ENCODE measurements at places on chromosomes 5 and 9.

GRCh38 chr9:106653213-106653612 lies 209.8 kb upstream of the ZNF462 start:
- no peak for DNase-seq

- DNase-seq: no peak
These were observed 664.0 kb downstream of the NR2F1-AS1 start for GRCh38 chr5:92917044-92917443.

GRCh38 chr9:83441390-83441789 lies 96.8 kb downstream of the FRMD3 start:
- DNase-seq: no peak

DNA sequence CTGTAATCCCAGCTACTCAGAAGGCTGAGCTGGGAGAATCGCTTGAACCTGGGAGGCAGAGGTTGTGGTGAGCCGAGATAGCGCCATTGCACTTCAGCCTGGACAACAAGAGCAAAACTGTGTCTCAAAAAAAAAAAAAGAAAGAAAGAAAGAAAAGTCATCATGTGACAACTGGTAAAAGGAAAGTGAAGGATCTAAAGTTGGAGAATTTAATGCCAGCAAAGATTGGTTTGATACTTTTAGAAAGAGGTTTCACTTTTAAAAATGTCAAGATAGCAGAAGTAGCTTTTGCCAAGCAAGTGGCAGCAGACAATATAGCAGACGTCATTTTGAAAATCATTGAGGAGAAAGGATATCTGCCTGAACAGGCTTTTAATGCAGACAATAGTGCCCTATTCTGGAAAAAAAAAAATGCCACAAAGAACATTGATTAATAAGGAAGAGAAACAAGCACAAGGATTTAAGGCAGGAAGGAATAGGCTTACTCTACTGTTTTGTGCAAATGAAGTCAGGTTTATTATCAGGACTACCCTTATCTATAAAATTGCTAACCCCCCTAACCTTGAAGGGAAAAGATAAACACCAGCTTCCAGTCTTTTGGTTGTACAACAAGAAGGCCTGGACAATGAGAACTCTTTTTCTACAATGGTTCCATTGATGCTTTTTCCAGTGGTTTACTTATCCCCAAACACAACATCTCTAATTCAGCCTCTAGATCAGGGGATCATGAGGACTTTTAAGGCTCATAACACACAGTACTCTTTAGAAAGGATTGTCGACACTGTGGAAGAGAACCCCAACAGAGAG lies 12.0 kb downstream of the PKD2L2 start:
- DNase-seq: no peak

- peak; percentile 71 for DNase-seq
These were observed 188.6 kb downstream of the FSTL4 start for GRCh38 chr5:133423618-133424282.

- no peak for DNase-seq
These were observed 30.7 kb downstream of the EFNA5 start for GRCh38 chr5:107639990-107640389.

- no peak for DNase-seq
These were observed 112.3 kb upstream of the FCN2 start for GRCh38 chr9:134768332-134768708.

GRCh38 chr5:176542596-176543427 lies 5.6 kb upstream of the RNF44 start:
- DNase-seq: peak; percentile 71

DNA sequence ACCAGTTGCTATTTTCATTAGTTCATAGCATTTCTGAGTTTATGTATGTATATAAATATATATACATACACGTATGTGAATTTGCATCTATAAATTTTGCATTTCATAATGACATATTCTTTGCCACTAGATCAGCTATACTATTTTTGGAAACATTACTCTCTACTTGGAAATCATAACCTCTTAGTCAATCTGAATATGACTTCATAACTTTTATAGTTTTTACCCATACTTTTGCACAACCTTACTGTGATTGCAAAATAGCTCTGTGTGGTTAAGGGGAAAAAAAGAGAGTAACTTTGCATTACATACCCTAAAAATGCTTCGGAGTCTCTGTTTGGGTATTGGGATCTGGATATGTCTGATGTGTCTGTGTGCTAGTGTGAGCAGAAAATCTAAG lies 44.9 kb upstream of the ADAMTSL1 start:
- DNase-seq: no peak

DNA sequence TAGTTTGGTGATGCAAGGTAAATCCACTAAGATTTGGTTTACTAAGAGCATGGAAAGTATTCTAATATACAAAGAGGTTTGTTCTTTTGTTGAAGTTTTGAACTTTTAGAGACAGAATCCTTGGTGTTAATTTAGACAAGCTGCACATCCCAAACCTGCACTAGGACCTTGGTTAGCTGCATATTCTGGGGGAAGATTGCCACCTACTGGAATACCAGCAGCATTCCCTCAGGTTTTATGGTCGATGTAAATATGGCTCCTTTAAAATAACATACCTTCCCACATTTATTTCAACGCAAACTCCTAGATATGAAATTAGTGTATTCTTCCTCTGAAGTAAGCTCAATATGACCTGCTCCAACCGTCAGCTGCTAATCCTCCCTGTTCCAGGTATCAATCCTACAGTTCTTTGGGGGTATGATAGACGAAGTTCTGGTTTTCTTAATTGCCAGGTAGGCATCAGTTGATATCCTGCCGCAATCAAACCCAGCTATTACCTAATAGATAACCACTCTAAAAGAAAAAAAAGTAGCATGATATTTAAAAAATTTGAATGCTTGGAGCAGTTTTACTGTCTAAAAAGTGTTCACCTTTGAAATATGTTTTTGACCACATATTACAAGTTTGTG lies 624.1 kb downstream of the ISL1 start:
- DNase-seq: peak; percentile 3

DNA sequence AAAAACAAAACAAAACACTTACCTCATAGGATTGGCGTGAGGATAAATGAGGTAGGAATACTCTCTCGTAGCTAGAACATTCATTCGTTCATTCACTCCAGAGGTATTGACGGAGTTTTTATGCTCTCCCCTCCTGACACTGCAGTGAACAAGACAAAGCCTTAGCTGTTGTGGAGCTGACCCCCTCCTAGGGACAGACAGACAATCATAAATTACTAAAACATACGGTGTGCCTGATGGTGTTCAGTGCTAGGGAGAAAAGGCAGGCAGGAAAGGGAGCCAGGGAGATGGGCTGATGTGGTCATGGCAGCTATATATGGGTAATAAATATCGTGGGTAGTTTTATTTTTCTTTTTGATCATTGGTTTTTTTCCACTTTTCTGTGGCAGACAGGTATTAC lies 5.7 kb upstream of the BRD3 start:
- DNase-seq: no peak

DNA sequence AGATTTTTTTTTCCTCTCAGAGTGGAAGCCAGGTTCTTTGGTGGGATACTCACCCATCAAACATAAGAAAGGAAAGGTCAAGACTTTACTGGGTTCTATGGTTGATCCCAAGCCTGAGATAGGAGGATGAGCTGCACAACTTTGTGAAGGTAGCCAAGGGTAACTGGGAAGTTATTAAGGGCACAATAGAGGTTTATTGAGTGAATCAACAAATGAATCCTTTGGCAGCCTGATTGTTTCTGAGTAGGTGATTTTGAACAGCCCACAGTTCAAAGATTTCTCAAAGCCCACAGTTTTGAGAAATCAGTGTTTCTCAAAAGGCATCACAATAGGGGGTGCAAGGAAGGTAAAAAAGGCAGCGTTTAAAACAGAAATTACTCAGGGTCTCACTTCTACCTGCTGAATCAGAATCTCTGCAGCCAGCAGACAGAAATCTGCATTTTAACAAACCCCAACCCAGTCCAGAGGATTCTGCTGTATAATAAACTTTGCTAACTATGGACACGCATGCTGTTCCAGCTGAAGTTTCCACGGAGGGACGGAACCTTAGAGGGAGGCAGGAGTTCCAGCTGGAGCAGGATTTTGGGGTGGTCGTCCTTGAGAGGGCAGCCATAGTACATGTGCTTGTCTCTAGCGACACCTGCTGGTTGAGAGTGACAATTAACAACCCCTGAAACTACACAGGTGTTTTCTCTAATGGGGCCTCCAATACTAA lies 32.7 kb upstream of the FSD1L start:
- peak; percentile 50 for DNase-seq

DNA sequence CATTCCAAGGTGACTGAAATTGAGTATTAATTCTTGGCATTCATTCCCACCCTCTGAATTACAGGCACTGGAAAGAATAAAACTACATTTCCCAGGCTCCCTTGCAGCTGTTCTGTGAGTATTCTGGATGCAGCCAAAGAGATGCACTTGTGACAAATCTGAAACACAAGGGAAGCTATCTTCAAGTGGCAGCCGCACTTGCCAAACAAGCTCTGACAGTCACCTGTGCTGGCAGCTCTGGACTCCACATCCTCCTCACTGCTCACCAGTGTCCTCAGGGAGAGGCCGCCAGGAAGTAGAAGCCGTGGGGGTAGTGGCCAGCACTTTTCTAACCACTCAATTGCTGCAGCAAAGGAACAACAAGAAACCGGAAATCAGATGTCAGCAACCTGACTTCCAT lies 275.0 kb downstream of the NR2F1-AS1 start:
- no peak for DNase-seq

- no peak for DNase-seq
These were observed 1.4 kb upstream of the CERCAM start for GRCh38 chr9:128419061-128419925.

- peak; percentile 97 for DNase-seq
These were observed 821 bp downstream of the CTNNA1 start for GRCh38 chr5:138753794-138754698.

DNA sequence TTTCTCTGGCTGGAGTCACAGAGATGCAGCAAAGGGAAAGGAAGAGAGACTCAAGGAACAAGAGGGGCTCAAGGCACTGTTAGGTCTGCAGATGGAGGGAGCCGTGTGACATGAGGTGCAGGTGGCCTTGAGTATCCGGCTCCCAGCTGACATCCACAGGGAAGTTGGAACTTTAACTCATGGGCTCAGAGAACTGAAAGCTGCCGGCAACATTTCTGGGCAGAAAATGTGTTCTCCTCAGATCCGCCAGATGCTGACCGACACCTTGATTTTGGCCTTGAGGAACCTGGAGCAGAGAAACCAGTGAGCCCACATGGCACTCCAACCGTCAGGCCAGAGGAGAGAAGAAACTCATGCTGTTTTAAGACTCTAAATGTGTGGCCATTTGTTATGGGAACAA lies 258.1 kb upstream of the IRX2 start:
- no peak for DNase-seq

- DNase-seq: no peak
These were observed 115.4 kb downstream of the KIF4B start for GRCh38 chr5:155128786-155129512.

- DNase-seq: no peak
These were observed 659.0 kb upstream of the ARRDC3 start for GRCh38 chr5:92041911-92042660.

- no peak for DNase-seq
These were observed 27.8 kb upstream of the EGFL7 start for GRCh38 chr9:136634904-136635303.

GRCh38 chr5:43255704-43256103 lies 57.5 kb downstream of the HMGCS1 start:
- no peak for DNase-seq

GRCh38 chr9:90562229-90562628 lies 80.4 kb downstream of the DIRAS2 start:
- no peak for DNase-seq

DNA sequence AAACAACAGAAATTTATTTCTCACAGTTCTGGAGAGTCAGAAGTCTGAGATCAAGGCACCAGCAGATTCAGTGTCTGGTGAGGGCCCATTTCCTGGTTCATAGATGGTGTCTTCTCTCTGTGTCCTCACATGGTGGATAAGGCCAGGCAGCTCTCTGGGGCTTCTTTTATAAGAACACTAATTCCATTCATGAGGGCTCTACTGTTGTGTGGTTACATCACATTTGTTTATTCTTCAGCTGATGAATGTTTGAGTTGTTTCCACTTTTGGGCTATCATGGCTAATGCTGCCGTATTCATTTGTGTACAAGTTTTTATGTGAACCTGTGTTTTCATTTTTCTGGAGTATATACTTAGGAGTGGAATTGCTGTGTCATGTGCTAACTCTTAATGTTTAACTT lies 35.2 kb downstream of the DDX4 start:
- DNase-seq: no peak

DNA sequence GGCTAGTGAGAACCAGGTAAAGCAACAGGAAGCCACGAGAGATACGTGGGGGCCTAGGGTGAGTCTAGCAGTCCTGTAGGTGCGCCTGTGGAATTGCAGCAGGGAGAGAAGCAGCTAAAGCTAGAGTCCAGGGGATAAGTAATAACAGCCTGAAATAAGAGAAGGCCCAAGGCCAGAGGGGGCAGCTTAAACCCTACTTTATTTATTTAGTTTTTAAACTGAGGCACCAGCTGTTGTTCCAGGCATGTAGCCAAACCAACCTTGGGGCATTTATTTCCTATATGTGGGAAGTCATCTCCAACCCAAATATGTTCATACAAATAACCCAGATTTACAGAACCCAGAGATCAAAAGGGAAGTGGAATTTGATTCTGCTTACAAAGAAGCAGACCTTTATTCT lies 93.5 kb downstream of the GLDC start:
- DNase-seq: no peak

- DNase-seq: no peak
These were observed 14.2 kb upstream of the TTLL11 start for GRCh38 chr9:122107291-122107805.

GRCh38 chr9:304106-304505 lies 89.4 kb downstream of the DOCK8 start:
- no peak for DNase-seq

- peak; percentile 75 for DNase-seq
These were observed 12.9 kb downstream of the ITGA1 start for GRCh38 chr5:52800394-52801213.

GRCh38 chr9:72872718-72873117 lies 80.1 kb downstream of the ALDH1A1 start:
- peak; percentile 8 for DNase-seq

- no peak for DNase-seq
These were observed 63.6 kb downstream of the PPIC start for GRCh38 chr5:122972877-122973276.

DNA sequence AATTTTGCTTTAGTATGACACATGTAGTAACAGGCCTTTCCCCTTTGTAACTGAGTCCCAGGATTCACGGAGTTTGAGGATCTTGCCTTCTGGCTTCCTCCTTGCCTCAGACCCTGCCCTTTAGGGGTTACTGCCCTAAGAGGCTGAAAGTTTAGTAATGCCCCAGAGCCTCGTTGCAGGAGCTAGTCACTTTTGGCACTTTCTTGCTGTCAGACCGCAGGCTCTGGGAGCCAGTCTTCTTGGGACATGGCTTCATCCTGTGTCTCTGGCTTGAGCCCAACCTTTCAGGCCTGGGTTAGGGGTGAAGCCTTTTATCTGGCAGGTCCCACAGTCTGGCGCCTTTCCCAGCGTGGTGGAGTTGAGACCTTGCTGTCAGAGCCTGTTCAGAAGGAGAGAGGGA lies 185.6 kb upstream of the DMRT1 start:
- no peak for DNase-seq

- DNase-seq: peak; percentile 40
These were observed 2.2 kb downstream of the TNFSF15 start for GRCh38 chr9:114803479-114804265.

GRCh38 chr9:89905606-89906338 lies 301.0 kb downstream of the GADD45G start:
- DNase-seq: no peak

GRCh38 chr5:112329419-112330090 lies 89.5 kb downstream of the EPB41L4A start:
- no peak for DNase-seq

- DNase-seq: no peak
These were observed 284.4 kb downstream of the KDM4C start for GRCh38 chr9:7042124-7042523.
